ENCODE measurements at places on chromosomes 13 and 19.

GRCh38 chr19:35715981-35716800, 1.6 kb upstream of the KMT2B start:
- DNase-seq = no peak

GRCh38 chr13:50892210-50892944, 17.2 kb upstream of the RNASEH2B start:
- no peak for DNase-seq

GRCh38 chr13:44011036-44011435, 131.3 kb downstream of the LACC1 start:
- DNase-seq = no peak

GRCh38 chr19:47623921-47624391, 15.0 kb downstream of the BICRA start:
- no peak for DNase-seq
